Effector CD4-positive, alpha-beta T cell (primary cell): ENCODE measurements at places on chromosomes 7 and 10.

DNA sequence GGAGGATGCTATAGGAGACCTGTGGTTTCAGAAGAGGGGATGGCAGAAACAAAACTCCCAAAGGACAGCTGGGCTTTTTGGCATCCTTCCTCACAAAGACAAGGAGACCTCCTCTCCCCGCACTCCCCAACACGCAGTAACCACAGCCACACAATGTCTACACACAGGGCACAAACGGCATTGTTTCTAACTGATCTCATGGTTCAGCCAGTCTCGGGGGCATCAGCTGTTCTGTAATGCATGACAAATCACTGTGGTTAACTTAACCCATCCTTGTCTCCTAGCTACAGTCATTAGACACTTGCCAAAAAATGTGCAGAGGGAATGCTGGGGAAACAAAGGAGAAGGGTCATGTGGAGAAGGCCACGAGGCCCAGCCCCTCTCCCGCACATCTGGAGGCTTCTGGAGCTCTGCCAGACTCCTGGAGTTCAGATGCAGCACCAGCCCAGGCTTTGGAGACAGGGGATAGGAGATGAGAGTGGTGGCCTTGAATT lies 7.6 kb upstream of the ADAMTS14 start:
- DNase-seq, result no peak

DNA sequence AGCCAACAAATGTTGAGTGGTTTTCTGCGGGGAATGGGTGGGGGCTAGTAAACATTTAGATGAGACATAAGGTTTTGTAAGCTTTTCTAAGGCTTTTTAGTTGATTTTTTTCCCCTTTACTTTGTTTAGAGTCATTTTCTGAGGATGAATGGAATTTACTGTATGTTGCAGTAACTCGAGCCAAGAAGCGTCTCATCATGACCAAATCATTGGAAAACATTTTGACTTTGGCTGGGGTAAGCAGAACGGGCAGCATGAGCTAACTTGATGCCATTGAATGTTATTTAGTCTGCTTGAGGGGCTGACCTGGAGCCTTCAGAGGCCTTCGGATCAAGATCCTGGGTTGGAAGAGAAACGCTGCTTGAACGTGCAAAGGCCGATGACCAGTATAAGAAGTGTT lies 37.3 kb downstream of the FBH1 start:
- DNase-seq, result no peak

GRCh38 chr7:1040790-1041189 lies 3.6 kb upstream of the GPR146 start:
- no peak for DNase-seq

DNA sequence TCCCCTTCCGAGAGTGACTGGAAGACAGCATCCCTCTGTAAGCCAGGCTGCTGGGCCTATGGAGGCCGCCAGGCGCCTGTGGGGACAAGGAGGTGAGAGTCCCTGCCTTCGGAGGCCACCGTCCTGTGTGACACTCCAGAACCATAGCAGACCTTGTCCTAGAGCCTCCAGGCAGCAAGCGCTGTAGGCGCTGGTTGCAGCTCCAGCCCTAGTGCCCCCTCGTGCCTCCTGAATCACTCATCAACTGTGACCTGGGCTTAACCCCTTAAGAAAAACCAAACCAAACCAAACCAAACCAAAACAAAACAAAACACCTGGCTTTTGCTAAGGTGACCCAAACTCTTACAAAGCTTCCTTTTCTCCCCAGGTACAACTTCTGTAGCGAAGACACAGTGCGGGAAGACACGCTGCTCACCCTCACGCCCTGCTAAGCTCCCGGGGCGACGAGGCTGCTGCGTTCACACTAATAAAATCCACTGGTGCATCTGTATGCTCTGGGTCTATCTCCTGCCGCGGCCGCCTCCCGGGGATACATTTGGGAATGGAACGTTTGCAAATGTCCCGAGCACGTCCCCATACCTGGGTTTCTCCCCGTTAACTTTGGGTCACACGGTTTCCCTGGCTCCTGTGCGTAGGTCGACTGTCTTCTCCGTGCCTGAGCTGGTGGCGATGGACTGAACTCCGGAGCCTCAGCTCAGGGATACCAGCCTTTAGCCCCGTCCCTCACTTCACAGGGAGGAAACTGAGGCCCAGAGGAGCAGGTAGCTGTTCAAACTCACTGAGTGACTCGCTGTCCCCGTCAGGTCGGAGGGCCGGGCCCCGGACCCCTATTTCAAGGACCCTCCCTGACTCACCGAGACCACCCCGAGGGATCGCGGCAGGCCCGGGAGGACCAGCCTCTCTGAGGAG lies 11.8 kb upstream of the PNLIPRP2 start:
- DNase-seq, result no peak

DNA sequence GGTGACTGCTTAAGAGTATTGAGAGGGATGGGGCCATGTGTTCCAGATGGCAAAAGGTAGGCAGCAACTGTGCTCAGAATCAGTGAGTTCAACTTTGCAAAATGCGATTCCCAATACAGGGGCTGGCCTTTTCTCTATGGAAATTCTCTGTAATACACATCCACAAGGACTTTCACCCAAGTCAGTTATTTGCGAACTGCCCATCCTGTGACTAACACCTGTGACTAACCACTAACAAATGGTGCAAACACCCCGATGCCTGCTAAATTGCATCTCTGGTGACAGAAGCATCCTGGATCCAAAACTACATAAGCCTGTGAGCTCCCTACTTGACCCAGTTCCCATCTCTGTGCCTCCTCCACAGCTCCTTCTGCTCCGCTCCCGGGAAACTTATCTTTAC lies 9.0 kb upstream of the CUZD1 start:
- DNase-seq, result no peak
